A549 treated with DMSO at 1 μM for 4 hours (cell line): ENCODE measurements at places on chromosomes 5 and 9. TPM values are rescaled to one million over a fixed set of nuclear protein-coding genes. Genes with fewer than 3 reads are reported as not detected.

Gene DAB2
- total RNA-seq = 11.3 to 15.6 TPM (median 13.6 TPM) in 5 replicates

Gene CDH18
- not detected in 5 replicates for total RNA-seq

Gene RPL12
- 2,625 to 2,922 TPM (median 2,778 TPM) in 5 replicates for total RNA-seq

Gene KIAA0825
- total RNA-seq = 0.30 to 0.44 TPM (median 0.39 TPM) in 5 replicates

Gene TMEM252
- total RNA-seq = not detected in 5 replicates

Gene PCDHGB3
- total RNA-seq = 0.19 to 0.37 TPM (median 0.31 TPM) in 5 replicates

Gene MZB1
- 0.14 TPM in 2 of 5 replicates, not detected in the others for total RNA-seq

Gene ZNF346
- 10.3 to 12.6 TPM (median 11.9 TPM) in 5 replicates for total RNA-seq

Gene KLF9
- total RNA-seq = 0.49 to 0.71 TPM (median 0.59 TPM) in 5 replicates

Gene CAMK2A
- total RNA-seq = 0.96 to 1.4 TPM (median 1.0 TPM) in 5 replicates

Gene GABRA6
- not detected in 5 replicates for total RNA-seq

Gene TRIM23
- total RNA-seq = 6.3 to 9.2 TPM (median 7.9 TPM) in 5 replicates

Gene MACIR
- 18.1 to 22.2 TPM (median 21.6 TPM) in 5 replicates for total RNA-seq

Gene ARL14EPL
- 0.09 to 0.54 TPM (median 0.29 TPM) in 4 of 5 replicates, not detected in the other for total RNA-seq

Gene ADAM19
- 14.4 to 20.2 TPM (median 17.3 TPM) in 5 replicates for total RNA-seq

Gene ALDH1A1
- total RNA-seq = 4,424 to 5,975 TPM (median 5,388 TPM) in 5 replicates
